ENCODE measurements at places on chromosomes 12 and 14.
A peak's percentile ranks its signal among the peaks of the same experiment; 100 is the strongest.

DNA sequence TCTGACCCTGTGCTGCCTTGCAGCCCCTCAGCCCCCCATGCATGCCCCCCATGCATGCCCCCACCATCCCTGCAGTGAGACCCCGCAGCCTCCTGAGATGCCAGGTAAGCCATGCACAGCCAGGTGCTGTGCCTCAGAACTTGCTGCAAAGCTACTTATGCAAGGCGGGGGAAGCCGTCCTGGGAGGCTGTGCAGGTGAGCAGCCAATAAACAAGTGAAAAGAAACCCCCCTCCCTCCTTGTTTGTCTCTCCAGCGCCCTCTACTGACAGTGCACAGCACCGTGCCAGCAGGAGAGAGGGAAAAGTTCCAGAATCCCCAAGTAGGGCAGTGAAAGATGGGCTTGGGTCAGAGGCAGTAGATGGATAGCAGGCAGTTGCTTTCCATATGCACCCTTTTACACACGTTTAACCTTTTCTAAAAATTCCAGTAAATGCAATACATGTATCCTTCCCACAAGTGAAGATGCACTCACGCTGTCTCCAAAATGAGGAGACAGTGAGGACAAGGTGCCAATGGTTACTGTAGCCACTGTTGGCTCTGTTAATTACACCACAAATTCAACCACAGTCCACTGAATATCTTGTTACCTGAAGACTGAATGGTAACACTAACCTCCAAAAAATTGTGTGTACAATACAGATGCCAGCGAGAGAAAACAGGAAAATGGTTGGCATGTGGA is 18.0 kb downstream of the TNFAIP2 start:
- peak; percentile 48 for DNase-seq

GRCh38 chr12:128543460-128543859 is 276.5 kb downstream of the TMEM132C start:
- no peak for DNase-seq

DNA sequence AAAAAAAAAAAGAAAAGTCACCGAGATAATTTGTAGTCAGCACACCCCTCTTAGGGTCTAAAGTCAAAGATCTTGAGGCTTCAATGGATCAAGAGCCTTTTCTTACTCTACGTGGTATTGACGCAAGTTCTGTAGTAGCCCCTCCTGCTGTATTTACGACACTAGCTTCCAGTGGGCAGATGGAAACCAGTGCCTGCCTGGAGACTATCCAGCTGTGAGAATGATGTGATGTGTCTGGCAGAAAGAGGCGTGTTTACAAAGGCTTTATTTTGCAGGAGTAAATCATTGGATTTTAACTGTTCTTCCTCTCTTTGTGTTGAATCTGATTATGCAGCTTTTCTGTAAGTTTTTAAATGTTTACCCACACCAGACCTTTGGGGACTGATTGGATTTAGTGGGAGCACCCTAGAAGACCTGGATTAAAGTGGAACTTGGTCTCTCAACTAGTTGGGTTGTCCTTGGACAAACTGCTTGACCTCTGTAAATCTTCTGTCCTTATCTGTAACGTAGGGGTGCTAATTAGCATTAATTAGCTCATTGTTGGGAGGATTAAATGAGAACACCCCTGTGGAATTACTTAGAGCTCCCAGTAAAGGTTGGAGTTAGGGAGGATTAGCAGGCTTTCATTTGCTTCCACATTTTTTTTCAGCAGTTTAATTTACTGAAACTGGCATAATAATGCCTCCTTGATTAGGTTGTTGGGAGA is 72.4 kb downstream of the RASSF3 start:
- peak; percentile 60 for DNase-seq

GRCh38 chr12:5262450-5262849 is 169.5 kb upstream of the NTF3 start:
- no peak for DNase-seq
